GM13976 (cell line): ENCODE measurements at places on chromosomes 4 and X.

GRCh38 chr4:6909113-6909969 lies at the start of gene TBC1D14:
Gene TBC1D14 (plus strand): TSS chr4:6909826. CDS start chr4:6923390, 13,564 bp downstream.
- DNase-seq: peak; percentile 97

DNA sequence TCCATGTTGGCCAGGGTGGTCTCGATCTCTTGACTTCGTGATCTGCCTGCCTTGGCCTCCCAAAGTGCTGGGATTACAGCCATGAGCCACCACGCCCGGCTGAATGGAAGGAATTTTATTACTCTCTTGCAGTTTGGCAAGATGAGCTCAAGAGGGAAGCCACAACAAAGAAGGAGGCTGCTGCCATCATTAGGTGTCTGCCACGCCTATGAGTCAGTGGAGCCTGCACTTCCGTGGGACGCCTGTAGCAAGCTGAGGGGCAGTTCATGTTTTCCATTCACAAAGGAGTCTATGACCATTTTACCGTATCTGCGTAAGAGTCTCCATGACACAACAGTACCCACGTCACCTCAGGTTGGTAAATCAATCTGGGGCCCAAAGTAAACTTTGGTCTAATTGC lies 51.2 kb upstream of the CHRNA9 start:
- peak; percentile 40 for DNase-seq

DNA sequence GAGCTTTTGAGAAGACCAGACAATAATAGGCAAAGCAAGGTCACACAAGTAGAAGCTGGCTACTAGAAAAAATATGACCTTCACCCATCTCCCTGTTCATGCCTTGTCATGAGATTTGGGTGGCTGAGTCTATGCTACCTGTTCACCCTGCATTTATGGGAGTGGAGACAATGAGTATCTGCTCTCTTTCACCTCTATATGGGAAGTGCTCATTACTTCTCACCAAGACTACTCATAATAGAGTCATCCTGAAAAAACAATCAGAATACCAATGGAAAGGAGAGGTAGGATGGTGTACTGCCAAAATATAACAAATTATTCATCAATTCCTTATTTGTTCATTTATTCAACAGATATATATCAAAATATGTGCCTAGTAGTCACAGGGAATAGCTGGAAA lies 921.8 kb upstream of the INTU start:
- DNase-seq: no peak

DNA sequence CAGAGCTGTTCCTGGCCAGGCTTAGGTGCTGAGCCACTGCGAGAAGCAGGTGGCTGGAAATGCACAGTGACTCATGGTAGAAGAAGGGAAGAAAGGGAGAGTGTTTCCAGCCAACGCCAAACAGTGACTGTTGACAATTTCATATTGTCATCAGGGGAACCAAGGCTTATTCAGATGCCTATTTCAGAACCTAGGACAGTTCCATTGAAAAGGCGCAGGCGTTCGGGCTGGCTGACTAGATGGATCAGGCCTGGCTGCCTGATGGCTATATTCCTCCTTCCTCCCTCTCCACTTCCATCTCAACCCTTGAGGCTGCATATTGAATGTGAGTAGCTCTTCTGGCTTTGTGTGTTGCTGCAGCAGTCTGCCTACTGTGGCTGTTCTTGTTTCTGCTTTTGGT lies 73.0 kb upstream of the FRMPD4 start:
- no peak for DNase-seq

DNA sequence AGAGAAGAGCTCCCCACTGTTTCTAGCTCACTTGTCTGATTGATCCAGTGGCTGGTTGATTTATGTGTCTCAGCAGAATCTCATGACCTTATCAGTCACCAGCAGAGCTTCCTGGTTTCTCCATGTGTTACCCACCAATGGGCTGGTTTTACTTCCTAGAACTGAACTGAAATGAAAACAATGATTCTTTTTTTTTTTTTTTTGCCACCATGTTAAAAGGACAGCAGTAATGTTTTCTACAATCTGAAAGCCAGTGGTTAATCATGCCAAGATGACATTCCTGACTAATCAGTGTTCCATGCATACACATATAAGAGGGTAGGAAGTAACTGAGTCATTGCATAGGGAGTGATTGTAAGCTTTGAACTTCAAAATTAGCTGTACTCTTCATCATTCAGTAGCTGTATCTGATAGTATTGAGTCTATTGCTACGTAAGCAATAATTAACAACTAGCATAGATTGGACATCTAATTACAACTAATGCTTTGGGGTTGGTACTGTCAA lies 67.7 kb downstream of the SLC4A4 start:
- DNase-seq: no peak

DNA sequence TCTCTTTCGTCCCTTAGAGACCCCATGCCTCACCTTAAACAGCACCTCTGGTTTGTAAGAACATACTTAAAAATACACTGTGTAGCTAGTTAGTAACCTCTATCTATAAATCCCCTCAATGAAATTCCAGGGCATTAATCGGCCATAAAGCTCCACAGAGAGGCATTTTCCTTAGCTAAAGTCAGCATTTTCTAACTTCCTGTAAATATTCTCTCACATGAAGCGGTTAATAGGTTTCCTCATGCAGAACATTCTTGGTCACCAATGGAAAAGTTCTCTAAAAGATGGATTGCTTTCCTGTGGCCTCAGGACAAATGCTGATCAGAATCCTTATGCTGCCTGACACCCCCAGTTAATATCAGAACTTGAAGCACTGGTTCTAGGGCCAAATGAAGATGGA lies 248.6 kb upstream of the BOD1L1 start:
- no peak for DNase-seq

GRCh38 chr4:7351014-7351413 lies 83.7 kb downstream of the PSAPL1 start:
- no peak for DNase-seq

GRCh38 chrX:39648548-39649254 lies 449.1 kb downstream of the BCOR start:
- no peak for DNase-seq

DNA sequence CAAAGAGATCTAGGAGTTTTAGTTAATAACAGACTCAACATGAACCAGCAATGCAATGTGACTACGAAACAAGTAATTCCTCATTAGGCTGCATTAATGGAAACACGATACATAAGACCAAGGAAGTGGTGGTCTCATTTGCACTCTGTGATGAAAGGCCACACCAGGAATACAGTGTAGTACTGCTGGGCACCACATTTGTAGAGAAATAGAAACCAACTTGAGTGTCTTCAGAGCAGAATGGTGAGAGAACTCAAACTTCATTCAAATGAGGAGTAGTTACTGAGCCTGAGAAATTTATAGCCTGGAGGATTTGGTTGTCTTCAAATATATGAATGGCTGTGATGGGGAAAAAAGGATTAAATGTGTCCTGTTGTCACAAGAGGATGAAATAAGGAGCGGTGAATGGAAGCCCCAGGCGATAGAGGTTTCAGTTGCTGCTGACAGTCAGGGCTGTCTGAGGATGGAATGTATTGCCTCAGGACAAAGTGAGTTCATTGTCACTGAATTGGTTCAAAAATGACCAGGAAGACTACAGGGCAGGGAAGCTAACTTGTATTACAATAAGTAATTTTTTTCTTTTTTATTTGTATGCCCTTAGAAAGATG lies 50.9 kb downstream of the NFKB1 start:
- DNase-seq: no peak

DNA sequence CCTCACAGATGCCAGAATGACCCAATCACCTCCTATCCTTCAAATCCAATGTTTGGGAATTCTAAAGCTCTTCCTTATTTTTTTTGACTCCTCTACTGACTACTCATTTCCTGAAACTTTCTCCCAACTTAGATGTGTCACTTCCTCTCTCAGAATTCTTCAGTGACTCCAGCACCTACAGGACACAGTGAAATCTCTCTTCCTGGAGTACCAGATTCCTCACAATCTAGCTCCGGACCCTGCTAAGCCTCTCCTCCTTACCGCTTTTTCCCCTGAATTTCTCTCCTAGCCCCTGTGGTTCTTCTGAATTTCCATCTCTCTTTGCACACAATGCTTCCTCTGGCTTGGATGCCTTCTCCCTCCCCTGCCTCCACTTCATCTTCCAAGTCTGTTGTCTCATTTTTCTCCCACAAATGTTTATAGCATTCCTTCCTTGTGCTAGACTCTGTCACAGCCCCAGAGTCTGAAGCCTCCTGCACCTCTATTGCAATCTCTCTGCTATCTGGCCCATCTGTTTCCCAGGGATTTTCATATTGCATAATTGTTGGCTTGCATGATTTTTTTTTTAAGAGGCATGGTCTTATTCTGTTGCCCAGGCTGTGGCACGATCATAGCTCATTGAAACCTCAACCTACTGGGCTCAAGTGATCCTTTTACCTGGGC lies 80.1 kb downstream of the ANAPC4 start:
- DNase-seq: no peak

DNA sequence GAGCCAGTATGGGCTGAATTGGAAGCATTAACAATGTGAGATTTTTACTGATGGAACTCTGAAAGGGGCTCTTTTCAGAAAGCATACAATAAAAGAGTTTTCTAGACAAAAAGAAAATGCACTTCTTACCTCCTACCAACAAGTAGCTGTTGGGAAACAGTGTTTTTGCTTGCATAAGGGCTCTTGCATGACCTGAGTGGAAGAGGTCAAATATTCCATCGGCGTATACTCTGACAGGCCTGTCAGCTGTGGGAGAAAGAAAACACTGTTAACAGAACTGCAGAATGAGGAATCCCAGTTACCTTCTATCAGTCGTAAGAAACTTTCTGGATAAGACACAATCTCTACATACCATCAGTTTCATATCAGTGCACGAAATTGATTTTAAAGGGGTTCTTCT lies 39.5 kb downstream of the PCYT1B start:
- no peak for DNase-seq

GRCh38 chrX:12446342-12447075 lies 308.2 kb downstream of the FRMPD4 start:
- DNase-seq: no peak

DNA sequence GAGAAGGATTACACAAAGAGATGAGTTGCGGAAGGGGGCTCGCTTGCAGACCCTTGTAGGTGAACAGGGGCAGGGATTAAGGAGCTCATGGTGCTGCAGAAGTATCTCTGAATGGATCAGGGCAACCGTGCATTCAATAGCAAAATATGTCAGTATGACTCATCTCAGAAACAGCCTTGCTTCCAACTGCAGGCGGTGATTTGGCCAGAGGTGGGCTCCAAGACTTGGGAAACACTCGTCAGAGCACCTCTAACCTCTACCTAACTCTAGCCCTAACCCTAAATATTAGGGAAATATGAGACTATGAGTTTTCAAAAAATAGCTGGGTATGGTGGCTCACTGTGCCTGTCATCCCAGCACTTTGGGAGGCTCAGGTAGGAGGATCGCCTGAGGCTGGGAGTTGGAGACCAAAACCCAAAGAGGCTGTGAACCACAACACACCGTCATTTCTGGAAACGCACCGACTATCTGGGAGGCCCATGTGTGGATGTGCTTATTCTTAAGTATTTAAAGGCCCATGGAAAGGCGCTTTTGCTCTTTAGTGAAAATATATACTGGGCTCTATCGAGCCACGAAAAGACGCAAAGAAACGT lies 102.6 kb downstream of the DHRSX start:
- no peak for DNase-seq

DNA sequence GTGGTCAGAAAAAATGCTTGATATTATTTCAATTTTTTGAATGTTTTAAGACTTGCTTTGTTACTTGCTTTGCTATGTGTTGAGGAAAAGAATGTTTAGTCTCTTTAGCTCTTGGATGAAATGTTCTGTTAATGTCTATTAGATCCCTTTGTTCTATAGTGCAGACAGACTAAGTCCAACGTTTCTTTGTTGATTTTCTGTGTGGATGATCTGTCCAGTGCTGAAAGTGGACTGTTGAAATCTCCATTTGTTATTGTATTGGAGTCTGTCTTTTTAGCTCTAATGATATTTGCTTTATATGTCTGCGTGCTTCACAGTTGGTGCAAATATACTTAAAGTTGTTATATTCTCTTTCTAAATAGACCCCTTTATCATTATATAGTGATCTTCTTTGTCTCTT lies 220.6 kb downstream of the GUCY2F start:
- DNase-seq: no peak

- no peak for DNase-seq
Observed at GRCh38 chr4:7704091-7704490, 235.6 kb downstream of the AFAP1 start.
